Left kidney (tissue), 8 donors: ENCODE measurements at places on chromosomes 1 and 21. TPM values are rescaled to one million over a fixed set of nuclear protein-coding genes. Genes with fewer than 3 reads are reported as not detected.

The OR2M3 gene
- polyA plus RNA-seq = 0.08 TPM

The UTS2 gene
- not detected for polyA plus RNA-seq

The VCAM1 gene
- polyA plus RNA-seq = 44.6 TPM

GRCh38 chr1:20830378-20830777, 43.3 kb upstream of the HP1BP3 start:
- peak; percentile 12 for DNase-seq

DNA sequence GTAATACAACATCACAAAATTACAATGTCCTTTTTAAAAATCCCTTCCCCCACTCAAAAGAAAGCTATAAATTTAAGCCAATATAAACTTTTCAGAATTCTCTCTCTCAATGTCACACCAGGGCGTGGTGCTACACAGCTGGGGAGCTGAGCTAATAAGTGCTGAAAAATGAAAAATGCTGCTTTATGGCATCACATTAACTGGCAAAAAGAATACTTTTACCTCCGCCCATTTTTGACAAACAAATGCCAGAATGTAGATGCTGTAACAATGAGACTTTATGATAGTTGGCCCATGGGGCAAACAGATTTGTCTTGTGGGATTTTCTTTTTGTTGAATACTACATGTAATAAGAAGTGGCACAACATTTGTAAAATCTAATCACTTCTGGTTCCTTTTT, 12.7 kb upstream of the LYPLAL1 start:
- DNase-seq = no peak

GRCh38 chr1:182246783-182247182, 144.8 kb downstream of the GLUL start:
- DNase-seq = no peak
